ENCODE measurements at places on chromosomes 13 and 19. TPM values are rescaled to one million over a fixed set of nuclear protein-coding genes. Genes with fewer than 3 reads are reported as not detected.

The ATP8A2 gene
- total RNA-seq = 16.3 TPM

- no peaks in the 10 kb centered on the region for H3K27me3 ChIP-seq
- H3K36me3 ChIP-seq = no peaks in the 10 kb centered on the region
- DNase-seq = no peak
- no peaks in the 10 kb centered on the region for H3K4me1 ChIP-seq
- H3K4me3 ChIP-seq = no peak overlapping the region
Observed at GRCh38 chr13:33797622-33798021, 20.3 kb upstream of the RFC3 start.

- DNase-seq = peak; percentile 27
- peaks cover 24% of the 10 kb centered on the region for H3K36me3 ChIP-seq
- H3K4me1 ChIP-seq = no peaks in the 10 kb centered on the region
- H3K27me3 ChIP-seq = peaks cover 2% of the 10 kb centered on the region
Observed at GRCh38 chr19:3784607-3785450, 1.4 kb downstream of the MATK start.

DNA sequence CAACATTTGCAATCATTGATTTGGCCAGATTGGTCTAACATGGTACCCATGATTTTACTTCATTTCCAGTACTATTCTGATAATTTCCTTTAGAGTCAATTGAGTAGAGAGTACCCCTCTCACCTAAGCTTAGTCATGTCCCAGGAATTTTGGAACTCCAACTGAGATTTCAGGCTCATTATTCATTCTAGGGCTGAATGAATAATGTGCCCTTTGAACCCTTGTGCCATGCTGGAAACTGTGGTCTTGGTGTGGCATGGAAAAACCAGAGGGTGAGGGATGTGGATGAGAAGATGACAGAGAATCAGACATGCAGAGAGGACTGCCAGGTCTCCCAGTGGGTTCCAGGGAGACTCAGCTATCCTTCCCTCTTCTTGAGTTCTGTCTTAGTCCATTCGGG, 30.2 kb downstream of the ITM2B start:
- DNase-seq = no peak
- no peak overlapping the region for H3K4me3 ChIP-seq
- H3K36me3 ChIP-seq = peaks cover 17% of the 10 kb centered on the region
- H3K27me3 ChIP-seq = no peaks in the 10 kb centered on the region
- H3K27ac ChIP-seq = no peak overlapping the region
- H3K4me1 ChIP-seq = no peaks in the 10 kb centered on the region
